ENCODE measurements at places on chromosomes 5 and 9.

- DNase-seq, result no peak
These were observed 32.3 kb downstream of the DIMT1 start for GRCh38 chr5:62371409-62371808.

- DNase-seq, result no peak
These were observed 119.8 kb downstream of the SIL1 start for GRCh38 chr5:139078345-139078744.

DNA sequence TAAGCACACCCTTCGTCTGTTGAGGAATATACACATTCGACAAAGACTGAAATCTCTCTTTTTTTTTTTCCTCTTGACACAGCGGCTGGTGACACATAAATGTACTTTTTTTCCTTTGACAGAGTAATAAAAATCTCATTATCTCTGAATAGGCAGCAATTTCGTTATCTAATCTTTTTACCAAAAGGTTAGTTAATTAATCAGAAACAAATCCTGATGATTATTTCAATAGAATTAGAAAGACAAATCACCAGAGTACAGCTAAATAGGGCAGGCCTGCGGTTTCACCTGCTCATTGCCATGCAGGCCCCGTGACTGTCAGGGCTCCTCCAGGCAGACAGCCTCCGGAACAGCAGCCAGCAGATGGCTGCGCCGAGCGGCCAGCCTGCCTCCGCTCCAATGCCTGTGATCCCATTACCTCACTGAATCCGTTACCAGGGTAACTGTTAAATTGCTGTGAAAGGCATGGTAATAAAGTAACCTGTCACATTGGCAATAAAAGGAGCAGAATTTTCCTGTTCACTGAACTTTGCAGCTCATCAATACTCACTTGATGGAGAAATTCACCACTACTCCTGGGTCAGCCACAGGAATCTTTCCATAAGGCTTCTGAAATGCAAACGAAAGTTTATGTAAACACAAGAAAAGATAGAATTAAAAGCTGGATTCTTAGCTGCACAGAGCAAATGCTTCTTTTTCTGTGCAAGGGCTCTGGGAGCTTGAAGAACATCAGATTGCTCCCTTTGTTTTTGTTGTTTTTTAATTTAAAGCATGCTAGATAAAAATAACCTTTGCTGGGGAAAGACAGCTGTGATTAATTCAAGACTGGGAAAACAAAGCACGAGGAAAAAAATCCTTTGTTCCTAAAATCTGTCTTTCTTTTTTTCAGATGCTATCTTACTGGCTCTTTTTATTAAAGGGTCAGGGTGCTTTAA is 666.4 kb upstream of the ZNF608 start:
- no peak for DNase-seq

- no peak for DNase-seq
These were observed 351.5 kb upstream of the KLF4 start for GRCh38 chr9:107841076-107841475.

DNA sequence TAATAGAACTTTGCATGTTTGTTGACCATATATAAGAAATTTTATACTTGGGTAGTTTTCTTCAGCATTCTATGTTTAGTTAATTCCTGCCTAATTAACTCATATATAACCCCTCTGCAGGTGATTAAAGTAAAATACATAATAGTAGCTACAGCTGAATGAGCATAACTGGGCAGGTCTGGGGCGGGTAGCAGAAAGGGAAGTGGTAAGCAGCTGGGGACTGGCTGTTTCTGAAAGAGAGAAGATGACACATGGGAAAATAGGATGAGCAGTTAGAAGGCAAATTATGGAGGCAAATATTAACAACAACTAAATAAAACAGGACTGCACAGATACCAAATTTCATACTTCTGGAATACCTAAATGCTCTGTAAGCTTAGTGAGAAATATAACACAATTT is 128.1 kb downstream of the CPLANE1 start:
- no peak for DNase-seq

- no peak for DNase-seq
These were observed 41.2 kb upstream of the FAM174A start for GRCh38 chr5:100493996-100494395.
